ENCODE measurements at places on chromosomes 7 and 10.

GRCh38 chr10:35926846-35927245, 284.8 kb upstream of the FZD8 start:
- DNase-seq, result no peak

DNA sequence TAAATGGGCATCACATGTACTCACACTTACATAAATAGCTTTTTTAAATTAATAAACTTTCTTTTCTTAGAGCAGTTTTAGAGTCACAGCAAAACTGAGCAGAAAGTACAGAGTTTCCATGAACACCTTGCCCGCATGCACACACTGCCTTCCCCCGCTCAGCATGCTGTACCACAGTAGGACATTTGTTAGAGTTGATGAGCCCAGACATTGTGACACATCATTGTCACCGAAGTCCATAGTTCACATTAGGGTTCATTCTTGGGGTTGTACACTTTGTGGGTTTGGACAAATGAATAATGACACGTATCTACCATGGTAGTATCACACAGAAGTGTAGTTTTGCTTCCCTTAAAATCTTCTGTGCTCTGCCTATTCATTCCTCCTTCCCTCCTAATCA, 23.7 kb downstream of the UBN2 start:
- DNase-seq, result no peak

- DNase-seq, result no peak
These were observed 31.9 kb downstream of the BEND7 start for GRCh38 chr10:13496931-13497330.

GRCh38 chr7:41809529-41809939, 106.6 kb upstream of the INHBA start:
- no peak for DNase-seq

DNA sequence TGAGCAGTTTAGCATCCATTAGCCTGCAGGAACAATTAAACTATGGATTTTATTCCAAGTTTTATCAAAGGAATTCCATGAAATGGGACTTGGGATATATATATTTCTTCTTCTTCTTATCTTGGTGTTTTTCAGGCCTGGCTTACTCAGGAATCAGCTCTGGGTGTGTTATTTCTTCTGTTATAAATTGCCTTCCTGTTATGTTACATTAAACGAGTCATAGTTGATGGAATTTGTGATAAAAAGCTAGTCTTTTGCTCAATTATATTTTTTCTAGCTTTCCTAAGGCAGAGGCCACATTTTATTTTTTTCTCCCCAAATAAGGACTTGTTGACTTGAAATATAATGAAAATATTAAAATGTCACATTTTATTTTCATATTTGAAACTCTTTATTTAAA, 141.3 kb downstream of the EPC1 start:
- DNase-seq, result no peak
